PC-9 (cell line): ENCODE measurements at places on chromosomes 7 and 10.

DNA sequence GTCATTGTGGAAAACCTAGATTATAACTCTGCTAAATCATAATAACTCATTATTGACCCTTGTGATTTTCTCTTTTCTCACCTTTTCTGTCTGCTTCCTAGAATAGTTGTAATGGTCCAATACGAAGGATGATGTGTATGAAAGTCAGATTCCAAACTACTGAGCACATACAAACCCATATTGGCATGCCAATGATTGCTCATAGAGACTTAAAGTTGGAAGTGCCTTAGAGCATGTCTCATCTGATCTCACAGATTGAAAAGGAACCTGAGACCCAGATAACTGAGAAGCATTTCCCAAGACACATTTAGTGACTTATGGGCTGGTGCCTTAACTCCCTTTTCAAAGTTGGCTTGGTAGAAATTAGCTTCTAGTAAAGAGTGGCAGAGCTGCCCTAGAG lies 594.3 kb downstream of the REEP3 start:
- no peak for DNase-seq

- peak; percentile 80 for DNase-seq
These were observed at the start of gene WDR37 for GRCh38 chr10:1056326-1057105. WDR37 (plus strand) TSS chr10:1056385; CDS start chr10:1072156, 15,771 bp downstream.

DNA sequence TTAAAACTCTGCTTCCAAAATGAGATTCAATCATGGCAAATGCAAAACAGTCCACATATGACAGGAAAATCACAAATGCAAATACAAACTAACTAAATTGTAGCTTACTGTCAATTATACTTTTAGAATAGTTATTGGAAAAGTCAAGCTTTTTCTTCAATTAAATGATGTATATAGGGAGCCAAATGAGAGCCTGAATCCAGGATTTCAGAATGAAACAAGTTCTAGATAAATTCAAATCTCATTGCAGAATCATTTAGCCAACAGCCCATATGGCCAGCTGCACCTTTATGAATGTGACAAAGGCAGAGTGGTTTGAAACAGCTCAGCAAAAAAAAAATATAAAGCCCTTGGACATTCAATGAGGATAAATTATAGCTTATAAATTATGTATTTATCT lies 82.2 kb upstream of the SCIN start:
- no peak for DNase-seq

GRCh38 chr7:69782917-69783684 lies 184.8 kb downstream of the AUTS2 start:
- DNase-seq, result no peak

- no peak for DNase-seq
These were observed 64.0 kb downstream of the HYCC1 start for GRCh38 chr7:22949944-22950343.

- no peak for DNase-seq
These were observed 52.0 kb upstream of the ZNRF2 start for GRCh38 chr7:30232391-30232790.

- no peak for DNase-seq
These were observed 634.7 kb downstream of the ARL4A start for GRCh38 chr7:13322126-13322525.

- DNase-seq, result no peak
These were observed 115.5 kb downstream of the INPP5A start for GRCh38 chr10:132652936-132653590.

GRCh38 chr10:82278401-82279182 lies 403.6 kb downstream of the NRG3 start:
- DNase-seq, result peak; percentile 26

DNA sequence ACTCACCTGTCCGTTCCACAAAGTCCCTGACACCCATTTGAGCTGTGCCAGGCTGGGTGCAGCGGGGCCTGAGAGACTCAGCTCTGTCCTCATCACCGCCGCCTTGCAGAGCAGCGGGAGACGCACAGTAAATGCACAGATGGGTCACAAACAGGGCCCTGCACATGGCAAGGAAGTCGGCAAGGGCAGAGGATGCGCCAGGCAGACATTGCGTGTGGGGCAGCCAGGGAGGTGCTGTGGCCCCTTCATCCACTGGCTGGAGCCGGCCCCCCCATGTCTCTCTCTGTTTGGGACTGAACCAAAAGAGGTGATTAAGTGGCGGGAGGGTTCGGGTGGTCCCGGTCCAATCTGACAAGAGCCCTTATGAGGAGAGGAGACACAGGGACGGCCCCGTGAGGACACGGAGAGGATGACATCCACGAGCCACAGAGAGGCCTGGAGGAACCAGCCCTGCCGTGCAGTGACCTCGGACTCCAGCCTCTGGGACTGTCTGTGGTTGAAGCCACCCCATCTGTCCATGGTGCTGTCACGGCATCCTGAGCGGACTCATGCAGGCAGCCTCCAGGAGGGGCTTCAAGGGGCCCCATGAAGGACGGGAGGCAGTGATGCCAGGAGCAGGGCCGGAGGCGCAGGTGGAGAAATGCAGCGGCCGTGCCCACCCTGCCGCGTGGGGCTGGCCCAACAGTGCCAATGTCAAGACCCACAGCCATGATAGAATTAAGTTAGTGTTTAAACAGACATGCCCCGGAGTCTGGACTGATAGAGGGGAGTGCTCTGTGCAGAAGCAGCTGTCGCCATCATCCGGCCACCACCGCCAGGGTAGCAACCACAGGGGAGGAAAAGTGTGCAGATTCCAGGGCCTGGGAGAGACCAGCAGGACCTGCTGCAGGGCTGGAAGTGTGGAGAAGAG lies 28.4 kb upstream of the FOXL3 start:
- DNase-seq, result no peak
